ENCODE measurements at places on chromosomes 4 and X.
A peak's percentile ranks its signal among the peaks of the same experiment; 100 is the strongest.

DNA sequence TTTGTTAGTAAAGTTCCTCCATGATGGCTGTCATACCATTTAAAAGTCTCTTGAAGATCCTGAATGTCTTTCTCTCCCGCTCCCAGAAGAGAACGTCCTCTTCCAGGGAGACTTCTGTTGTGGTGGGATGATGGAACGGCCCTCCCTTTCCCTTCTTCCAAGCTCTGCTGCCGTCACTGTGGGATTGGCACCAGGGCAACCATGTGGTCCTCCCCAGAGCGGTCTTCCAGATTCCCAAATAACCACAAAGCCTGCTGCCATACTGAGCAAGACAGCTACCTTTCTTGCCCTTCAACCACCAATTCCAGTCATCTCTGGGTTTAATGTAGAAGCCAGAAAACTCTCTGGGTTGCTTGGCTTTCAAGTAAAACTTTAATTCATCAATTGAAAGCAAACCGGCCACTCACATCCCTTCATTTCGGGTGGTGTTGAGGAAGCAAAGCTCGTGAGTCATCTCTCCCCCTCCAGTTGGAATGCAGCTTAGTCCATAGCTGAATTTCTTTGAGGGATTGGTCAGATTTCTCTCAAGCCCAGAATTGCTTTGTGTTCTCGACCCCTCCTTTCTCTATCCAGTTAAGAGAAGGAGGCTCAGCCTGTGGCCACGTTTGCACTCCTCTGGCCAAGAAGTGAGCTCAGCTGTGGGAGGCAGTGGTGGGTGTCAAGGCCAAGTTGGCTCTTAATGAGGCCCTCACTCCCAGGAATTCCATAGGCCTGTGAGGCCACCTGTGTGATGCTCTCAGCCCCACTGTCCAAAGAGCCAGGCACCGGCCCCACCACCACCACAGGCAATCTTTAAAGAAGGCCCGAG lies 36.9 kb downstream of the FHDC1 start:
- no peak for DNase-seq

- DNase-seq, result no peak
Measured at GRCh38 chr4:25621027-25621930, 34.4 kb upstream of the SLC34A2 start.

GRCh38 chrX:23742174-23742696 lies 841 bp downstream of the ACOT9 start:
- DNase-seq, result no peak

GRCh38 chr4:84051089-84051488 lies 448.0 kb downstream of the NKX6-1 start:
- DNase-seq, result no peak

DNA sequence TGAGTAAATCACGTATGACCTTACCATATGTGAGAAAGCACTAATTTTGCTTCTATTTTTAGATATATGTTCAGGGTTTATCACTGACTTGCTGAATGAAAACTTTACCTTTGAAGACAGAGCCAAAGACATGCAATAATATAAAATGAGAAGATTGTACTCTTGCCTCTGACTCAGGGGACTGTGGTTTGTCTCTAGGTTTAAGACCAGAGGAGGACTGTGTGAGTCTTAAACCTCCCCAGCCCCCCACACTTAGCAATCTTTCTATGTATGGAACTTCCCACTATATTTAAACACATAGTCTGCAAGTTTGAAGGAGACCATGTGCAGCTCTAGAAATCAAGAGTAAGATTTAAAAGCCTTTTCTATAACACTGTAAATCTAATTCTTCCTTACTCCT lies 368.7 kb upstream of the FAM241A start:
- DNase-seq, result no peak

GRCh38 chr4:74499986-74500781 lies 55.2 kb downstream of the AREG start:
- DNase-seq, result no peak

- no peak for DNase-seq
Measured at GRCh38 chr4:130099105-130099504, 1003.2 kb downstream of the C4orf33 start.

- peak; percentile 3 for DNase-seq
Measured at GRCh38 chrX:65985922-65986588, 53.8 kb downstream of the VSIG4 start.

Measured in activated naive CD8-positive, alpha-beta T cell treated with anti-CD3 and anti-CD28 coated beads, Interleukin-2, amount 50 U/mL, for 16 hours (primary cell).